ENCODE measurements at places on chromosomes 12 and 14. TPM values are rescaled to one million over a fixed set of nuclear protein-coding genes. Genes with fewer than 3 reads are reported as not detected.

GRCh38 chr12:3420693-3421092 is 70.3 kb upstream of the PRMT8 start:
- DNase-seq, result no peak

SERPINA10 gene
- total RNA-seq, result not detected

DNA sequence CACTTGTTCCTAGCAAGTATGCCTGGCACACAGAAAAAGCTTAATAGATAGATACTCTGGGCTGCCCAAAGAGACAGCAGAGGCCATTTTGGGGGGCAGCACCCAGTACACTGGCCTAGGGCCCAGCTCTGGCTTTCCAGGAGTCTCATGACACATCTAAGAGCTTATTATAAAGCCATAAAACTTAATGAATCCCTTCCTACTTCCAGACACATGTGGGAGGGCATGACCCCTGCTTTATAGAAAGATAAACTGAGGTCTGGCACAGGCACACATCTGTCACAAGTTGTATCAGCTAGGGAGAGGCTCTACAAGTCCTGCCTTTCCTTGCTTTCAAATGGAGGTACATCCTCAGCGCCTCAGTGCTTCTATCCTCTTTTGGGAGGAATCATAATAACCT is 27.1 kb downstream of the FMNL3 start:
- DNase-seq, result no peak

PTGER2 gene
- 14.4 TPM for total RNA-seq

DCP1B gene
- 14.5 TPM for total RNA-seq

DNA sequence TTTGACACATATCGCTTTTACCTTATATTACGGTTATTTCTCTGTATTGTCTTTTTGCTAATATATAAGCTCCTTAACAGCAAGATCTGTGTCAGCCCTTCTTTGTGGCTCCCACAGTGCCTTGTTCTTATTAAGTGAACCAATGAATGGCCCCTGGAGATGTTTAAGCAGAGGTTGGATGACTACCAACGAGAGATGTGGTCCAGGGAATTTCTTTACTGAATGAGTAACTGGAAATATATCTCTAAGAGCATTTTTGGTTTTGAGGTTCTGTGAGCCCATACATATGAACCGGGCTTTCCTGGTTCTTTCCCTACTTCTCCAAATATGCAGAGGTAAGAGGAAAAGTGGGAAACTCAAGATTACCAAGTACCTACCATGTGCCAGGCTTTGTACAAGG is 23.5 kb downstream of the CALCOCO1 start:
- DNase-seq, result no peak

GRCh38 chr14:52021957-52022600 is 32.7 kb downstream of the RTRAF start:
- DNase-seq, result no peak

GRCh38 chr12:132266802-132267201 is 62.6 kb downstream of the GALNT9 start:
- no peak for DNase-seq

DNA sequence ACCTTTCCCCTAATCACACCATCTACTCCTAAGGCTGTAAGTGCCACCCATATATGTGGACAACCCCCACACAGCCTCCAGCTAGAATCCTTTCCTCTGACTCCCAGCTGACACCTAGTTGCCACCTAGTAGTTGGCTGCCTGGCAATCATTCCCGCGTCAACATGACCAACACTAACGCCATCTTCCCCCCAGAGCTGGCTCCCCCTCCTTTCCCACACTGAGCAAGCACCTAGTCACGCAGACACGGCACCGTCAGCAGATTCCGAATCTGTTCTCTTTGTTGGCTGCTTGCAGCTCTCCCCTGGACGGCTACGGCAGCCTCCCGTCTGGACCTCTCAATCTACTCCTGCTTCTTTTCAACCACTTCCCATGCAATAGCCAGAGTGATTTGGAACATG is 27.7 kb downstream of the UBR7 start:
- no peak for DNase-seq

Data from tibial nerve (tissue), 4 donors.